ENCODE measurements at places on chromosomes 12 and 14.

- H3K27me3 ChIP-seq = peaks cover 23% of the 10 kb centered on the region
- H3K4me3 ChIP-seq = no peak overlapping the region
- no peak for DNase-seq
- no peak overlapping the region for H3K27ac ChIP-seq
- no peaks in the 10 kb centered on the region for H3K4me1 ChIP-seq
Observed at GRCh38 chr12:54601841-54602240, 13.4 kb upstream of the PPP1R1A start.

DNA sequence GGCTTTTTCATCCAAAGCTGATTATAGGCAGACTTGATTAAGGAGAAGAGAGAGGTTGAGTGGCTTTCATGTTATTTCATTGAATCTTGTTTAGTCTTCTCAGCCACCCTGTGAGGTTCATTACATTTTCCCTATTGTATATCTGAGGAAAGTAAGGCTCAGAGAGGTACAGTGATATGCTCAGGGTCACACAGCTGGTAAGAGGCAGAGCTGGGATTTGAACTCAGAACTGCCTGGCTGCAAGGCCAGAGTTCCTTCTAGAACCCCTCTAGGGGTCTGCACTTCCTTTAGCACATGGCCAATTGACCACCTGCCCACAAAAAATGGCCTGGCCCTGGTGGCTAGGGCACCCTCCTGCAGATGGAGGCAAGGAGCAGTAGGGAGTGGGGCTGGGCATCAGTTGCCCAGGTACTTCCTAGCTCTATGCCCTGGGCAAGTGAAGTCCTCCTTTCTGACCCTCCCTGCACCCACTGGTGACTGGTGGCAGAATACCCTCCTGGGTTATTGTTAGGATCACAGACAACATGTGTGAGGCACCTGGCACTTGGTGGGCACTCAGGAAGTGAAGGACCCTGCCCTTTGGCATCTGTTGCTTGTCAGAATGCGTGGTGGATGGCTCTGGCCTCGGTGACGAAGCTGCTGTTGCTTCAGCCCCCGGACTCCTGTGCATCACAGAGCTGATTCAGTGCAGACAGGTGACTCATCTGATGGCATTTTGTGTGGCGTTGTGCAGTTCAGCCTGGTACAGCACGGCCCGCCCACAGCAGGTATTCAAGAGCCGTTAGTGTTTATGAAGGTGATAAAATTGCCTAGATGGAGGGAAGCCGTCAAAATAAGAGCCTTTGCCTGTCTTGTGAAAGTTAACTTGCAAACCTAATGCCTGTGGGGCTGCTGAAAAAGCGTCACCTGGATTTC lies 115.8 kb downstream of the SLC25A47 start:
- H3K27ac ChIP-seq = peak overlapping the region; percentile 28
- no peak overlapping the region for H3K4me3 ChIP-seq
- no peaks in the 10 kb centered on the region for H3K27me3 ChIP-seq
- H3K36me3 ChIP-seq = no peaks in the 10 kb centered on the region
- H3K4me1 ChIP-seq = peaks cover 19% of the 10 kb centered on the region

DNA sequence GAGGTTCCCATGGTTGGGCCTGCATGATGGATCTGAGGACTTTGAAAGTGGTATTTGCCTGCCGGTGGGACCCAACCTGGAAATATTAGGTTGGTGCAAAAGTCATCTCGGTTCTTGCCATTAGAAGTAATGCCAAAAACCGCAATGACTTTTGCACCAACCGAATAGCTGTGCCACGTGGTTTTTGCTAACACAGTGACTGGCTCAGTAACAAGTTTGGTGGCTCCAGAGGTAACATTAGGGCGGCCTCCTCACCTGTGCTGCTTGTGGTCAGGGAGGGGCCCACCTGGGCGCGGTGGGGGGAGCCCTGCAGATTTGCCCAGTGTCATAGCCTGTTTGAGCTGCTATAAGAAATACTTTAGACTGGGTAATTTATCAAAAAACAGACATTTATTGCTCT lies 1.8 kb downstream of the BDKRB2 start:
- peaks cover 5% of the 10 kb centered on the region for H3K36me3 ChIP-seq
- no peak overlapping the region for H3K27ac ChIP-seq
- peaks cover 61% of the 10 kb centered on the region for H3K27me3 ChIP-seq
- H3K4me3 ChIP-seq = no peak overlapping the region
- H3K4me1 ChIP-seq = no peaks in the 10 kb centered on the region

- no peak for DNase-seq
- H3K4me1 ChIP-seq = peaks cover 4% of the 10 kb centered on the region
- peaks cover 2% of the 10 kb centered on the region for H3K36me3 ChIP-seq
- no peak overlapping the region for H3K27ac ChIP-seq
- no peak overlapping the region for H3K4me3 ChIP-seq
Observed at GRCh38 chr12:11016937-11017336, 5.5 kb downstream of the TAS2R19 start.

- no peak overlapping the region for H3K27ac ChIP-seq
- H3K27me3 ChIP-seq = no peaks in the 10 kb centered on the region
- peaks cover 5% of the 10 kb centered on the region for H3K36me3 ChIP-seq
Observed at GRCh38 chr12:93778306-93778705, 101.1 kb downstream of the CRADD start.

GRCh38 chr12:70711831-70712230 lies 74.6 kb upstream of the PTPRB start:
- no peaks in the 10 kb centered on the region for H3K36me3 ChIP-seq
- DNase-seq = no peak
- no peak overlapping the region for H3K27ac ChIP-seq
- peaks cover 6% of the 10 kb centered on the region for H3K27me3 ChIP-seq

DNA sequence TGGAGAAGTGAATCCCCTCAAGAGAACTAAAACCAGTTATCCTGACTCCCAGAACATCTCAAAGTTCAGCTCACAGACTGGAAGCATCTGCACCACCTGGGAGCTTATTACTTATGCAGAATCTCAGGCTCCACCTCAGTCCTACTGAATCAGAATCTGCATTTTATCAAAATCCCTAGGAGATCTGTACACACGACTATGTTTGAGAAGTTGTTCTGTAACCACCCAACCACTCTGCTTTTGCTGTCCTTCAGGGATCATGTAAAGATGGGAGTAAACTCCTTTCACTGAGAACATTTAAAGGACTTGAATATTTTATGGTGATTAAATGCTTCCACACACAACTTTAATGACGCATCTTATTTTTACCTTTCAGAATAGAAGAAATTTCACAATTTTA lies 98.0 kb downstream of the KIF21A start:
- DNase-seq = no peak
- peaks cover 18% of the 10 kb centered on the region for H3K36me3 ChIP-seq
- no peaks in the 10 kb centered on the region for H3K4me1 ChIP-seq
- H3K27ac ChIP-seq = no peak overlapping the region
- H3K27me3 ChIP-seq = no peaks in the 10 kb centered on the region

DNA sequence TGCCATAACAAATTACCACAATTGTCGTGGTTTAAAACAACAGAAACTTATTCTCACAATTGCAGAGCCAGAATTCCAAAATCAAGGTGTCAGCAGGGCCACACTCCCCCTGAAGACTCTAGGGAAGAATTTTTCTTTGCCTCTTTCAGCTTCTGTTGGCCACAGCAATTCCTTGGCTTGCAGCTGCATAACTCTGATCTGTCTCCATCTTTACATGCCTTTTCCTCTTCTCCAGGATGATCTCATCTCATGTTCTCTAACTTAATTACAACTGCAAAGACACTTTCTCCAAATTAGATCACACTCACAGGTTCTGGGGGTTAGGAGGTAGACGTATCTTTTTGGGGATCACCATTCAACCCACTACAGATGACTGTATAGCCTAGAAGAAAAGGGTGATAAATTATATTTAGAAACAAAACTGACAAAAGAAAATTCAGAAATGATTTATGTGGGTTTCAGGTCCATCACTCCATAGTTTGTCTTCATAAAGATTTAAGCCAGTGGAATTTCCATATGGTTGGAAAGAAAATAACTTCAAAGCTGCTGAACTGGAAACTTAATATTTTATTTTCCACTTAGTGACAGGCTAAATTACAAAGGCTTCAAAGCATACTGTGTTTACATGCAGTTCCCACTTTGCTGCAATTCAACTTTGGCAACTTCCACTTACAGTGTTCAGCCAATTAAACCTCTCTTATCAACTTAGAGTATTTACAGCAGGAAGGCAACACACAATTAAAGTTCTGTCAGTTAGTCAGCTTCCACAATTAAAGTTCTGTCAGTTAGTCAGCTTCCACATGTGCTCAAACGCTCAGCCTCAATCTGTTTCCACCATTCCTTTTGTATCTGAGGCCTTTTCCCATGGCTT lies 213.3 kb downstream of the EPS8 start:
- H3K27me3 ChIP-seq = peaks cover 23% of the 10 kb centered on the region
- no peak for DNase-seq
- H3K27ac ChIP-seq = no peak overlapping the region
- no peak overlapping the region for H3K4me3 ChIP-seq
- H3K4me1 ChIP-seq = peaks cover 6% of the 10 kb centered on the region

DNA sequence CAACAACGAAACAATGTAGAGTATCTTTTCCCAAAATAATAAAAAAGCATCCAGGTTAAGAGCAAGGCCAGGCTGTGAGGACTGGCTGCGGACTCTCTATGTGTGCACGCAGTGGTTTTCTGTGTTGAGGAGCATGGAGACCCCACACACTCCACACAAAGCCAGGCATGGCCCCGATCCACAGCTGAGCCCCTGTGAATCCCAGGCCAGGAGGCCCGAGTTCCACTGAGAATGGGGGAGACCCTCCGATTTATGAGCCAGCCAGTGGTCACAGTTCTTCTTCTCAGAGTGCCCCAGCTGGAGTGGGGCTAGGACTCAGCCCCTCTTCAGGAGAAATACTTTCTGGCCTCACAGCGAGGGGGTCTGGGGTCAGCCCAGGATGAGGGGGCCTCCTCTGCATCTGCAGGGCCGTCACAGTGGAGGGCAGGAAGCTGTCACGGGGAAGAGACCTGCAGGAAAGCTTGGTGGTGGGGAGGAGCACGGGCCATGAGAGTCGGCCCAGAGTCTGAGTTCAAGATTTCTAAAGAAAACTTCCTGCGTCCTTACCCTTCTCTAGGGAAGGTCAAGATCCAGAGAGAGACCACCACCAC lies 20.1 kb downstream of the NCKAP5L start:
- no peak overlapping the region for H3K4me3 ChIP-seq
- no peaks in the 10 kb centered on the region for H3K27me3 ChIP-seq
- peaks cover 11% of the 10 kb centered on the region for H3K36me3 ChIP-seq
- no peak overlapping the region for H3K27ac ChIP-seq
- no peaks in the 10 kb centered on the region for H3K4me1 ChIP-seq

DNA sequence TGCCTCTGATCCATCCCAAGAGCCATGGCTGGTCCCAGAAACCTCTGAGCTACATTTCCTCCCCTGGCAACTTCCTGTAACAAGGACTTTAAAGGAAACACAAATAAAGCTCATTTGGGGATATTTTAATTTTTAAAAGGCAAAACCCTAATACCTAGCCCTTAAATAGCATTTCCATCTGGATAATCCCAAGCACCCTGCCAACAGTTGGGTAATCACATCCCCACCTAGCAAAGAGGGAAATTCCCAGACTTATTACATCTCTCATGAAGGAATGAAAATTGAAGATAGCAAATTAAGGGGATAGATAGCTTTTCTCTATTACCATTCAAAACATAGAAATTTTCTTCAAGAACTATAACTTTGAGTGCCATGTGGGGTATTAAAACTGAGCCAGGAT lies 213.7 kb upstream of the BMP4 start:
- no peaks in the 10 kb centered on the region for H3K4me1 ChIP-seq
- DNase-seq = no peak
- no peaks in the 10 kb centered on the region for H3K36me3 ChIP-seq
- peaks cover 35% of the 10 kb centered on the region for H3K27me3 ChIP-seq

DNA sequence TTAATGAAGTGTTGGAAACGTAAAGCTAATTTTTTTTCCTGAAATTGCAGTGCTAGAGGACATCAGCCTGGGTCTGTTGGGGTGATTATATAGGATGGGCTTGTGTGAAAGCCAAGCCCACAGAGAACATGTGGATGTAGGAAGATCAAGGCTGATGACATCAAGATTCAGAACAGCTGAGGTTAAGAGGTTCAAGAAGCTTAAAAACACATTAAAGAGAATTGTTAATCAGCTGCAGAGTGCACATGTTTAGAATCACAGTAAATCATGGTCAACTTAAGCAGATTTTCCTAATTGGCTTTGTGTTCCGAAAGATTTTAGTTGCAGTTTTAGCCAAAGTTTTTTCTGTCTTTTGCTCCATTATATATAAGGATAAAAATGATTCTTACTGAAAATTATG lies 87.9 kb upstream of the PRICKLE1 start:
- H3K4me3 ChIP-seq = no peak overlapping the region
- DNase-seq = no peak
- no peaks in the 10 kb centered on the region for H3K36me3 ChIP-seq
- H3K27ac ChIP-seq = no peak overlapping the region
- H3K4me1 ChIP-seq = no peaks in the 10 kb centered on the region
- no peaks in the 10 kb centered on the region for H3K27me3 ChIP-seq

DNA sequence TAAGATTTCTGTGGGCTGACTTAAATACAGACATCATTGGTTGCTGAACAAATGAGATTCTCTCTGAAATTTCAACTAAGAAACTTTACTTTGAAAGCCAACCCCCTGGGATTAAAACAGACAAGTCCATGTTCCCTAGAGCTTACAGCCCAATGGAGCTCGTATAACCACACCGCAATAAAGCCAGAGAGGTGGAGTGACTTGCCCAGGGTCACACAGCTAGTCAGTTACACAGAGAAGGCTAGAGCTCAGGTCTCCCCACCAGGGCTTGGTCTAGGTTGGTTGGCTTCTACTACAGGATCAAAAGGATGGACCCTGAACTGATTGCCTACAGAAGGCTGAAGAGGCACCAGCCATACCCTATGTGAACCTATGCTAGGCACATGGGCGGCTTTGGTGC lies 8.9 kb upstream of the LTBP2 start:
- peaks cover 61% of the 10 kb centered on the region for H3K4me1 ChIP-seq
- peak overlapping the region; percentile 84 for H3K4me3 ChIP-seq
- no peak for DNase-seq
- H3K27me3 ChIP-seq = no peaks in the 10 kb centered on the region

DNA sequence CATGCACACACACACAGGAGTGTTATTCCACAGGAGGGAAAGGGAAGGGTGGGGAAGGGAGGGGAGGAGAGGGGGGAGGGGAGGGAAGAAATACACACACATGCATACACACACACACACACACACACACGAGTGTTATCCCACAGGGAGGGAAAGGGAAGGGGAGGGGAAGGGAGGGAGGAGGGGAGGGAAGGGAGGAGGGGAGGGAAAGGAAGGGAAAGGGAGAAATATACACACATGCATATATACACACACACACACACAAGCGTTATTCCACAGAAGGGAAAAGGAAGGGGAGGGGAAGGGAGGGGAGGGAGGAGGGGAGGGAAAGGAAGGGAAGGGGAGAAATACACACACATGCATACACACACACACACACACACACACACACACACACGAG lies 19.6 kb upstream of the FBRSL1 start:
- DNase-seq = no peak
- peaks cover 19% of the 10 kb centered on the region for H3K4me1 ChIP-seq
- peaks cover 16% of the 10 kb centered on the region for H3K36me3 ChIP-seq
- H3K4me3 ChIP-seq = no peak overlapping the region
- peaks cover 10% of the 10 kb centered on the region for H3K27me3 ChIP-seq

GRCh38 chr14:104803912-104804410 lies 3.1 kb downstream of the ZBTB42 start:
- peaks cover 3% of the 10 kb centered on the region for H3K4me1 ChIP-seq
- H3K27me3 ChIP-seq = no peaks in the 10 kb centered on the region
- peaks cover 11% of the 10 kb centered on the region for H3K36me3 ChIP-seq
- H3K27ac ChIP-seq = no peak overlapping the region
- H3K4me3 ChIP-seq = no peak overlapping the region

- peaks cover 2% of the 10 kb centered on the region for H3K4me1 ChIP-seq
- H3K27ac ChIP-seq = no peak overlapping the region
- no peak overlapping the region for H3K4me3 ChIP-seq
- H3K27me3 ChIP-seq = peaks cover 6% of the 10 kb centered on the region
Observed at GRCh38 chr14:52029881-52030280, 39.0 kb downstream of the NID2 start.
